ENCODE measurements at places on chromosomes 2 and 18.

GRCh38 chr2:200095436-200095835 lies 140.1 kb downstream of the MAIP1 start:
- no peak for DNase-seq

- peak; percentile 71 for DNase-seq
These were observed 24.9 kb upstream of the RAB10 start for GRCh38 chr2:26008851-26009566.

- no peak for DNase-seq
These were observed 222.2 kb downstream of the BCL11A start for GRCh38 chr2:60331115-60331809.

- DNase-seq, result peak; percentile 76
These were observed 16.8 kb downstream of the SP140L start for GRCh38 chr2:230343747-230344146.

DNA sequence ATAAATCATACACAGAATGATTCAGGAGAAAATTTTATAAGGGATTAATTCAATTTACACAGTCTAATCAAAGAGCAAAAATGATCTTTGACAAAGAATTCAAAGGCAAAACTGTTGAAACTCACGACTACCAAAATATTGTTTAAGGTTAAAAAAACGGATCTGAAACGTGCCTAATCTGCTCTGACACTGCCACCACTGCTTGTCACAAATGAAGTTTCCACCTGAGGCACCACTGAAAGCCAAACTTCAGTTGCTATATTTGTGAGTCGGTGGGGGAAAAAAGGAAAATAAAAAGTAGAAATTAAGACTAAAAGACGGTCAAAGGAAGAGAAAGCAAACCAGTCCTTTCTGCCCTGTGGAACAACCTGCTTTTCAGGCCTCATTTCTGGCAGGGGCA lies 140.6 kb upstream of the DNMT3A start:
- DNase-seq, result no peak

- peak; percentile 67 for DNase-seq
These were observed 489.5 kb downstream of the IRS1 start for GRCh38 chr2:226310146-226310545.

DNA sequence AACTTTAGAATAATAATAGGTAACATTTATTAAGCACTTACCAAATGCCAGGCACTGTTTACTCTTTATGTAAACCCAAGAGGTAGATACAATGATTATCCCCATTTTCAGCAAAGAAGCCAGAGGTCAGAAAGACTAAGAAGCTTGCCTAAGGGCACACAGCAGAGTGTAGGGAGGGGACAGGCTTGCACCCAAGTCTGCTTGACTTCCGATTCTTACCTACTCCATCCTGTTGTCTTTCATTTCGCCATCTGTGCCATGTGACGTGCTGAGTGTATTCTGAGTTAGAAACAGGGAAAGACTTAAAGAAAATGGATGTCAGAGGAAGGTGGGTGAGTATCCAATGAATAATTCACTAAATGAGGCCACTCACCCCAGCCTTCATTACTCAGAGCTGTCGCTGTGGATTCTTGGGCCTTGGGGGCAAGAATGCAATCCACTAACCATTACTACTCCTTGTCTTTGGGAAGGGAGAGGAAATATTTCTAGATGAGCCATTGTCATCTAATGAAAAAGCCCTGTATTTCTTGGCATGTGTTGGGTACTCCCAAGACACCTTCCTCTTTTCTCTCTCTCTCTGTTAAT lies 76.4 kb upstream of the BCL11A start:
- no peak for DNase-seq

DNA sequence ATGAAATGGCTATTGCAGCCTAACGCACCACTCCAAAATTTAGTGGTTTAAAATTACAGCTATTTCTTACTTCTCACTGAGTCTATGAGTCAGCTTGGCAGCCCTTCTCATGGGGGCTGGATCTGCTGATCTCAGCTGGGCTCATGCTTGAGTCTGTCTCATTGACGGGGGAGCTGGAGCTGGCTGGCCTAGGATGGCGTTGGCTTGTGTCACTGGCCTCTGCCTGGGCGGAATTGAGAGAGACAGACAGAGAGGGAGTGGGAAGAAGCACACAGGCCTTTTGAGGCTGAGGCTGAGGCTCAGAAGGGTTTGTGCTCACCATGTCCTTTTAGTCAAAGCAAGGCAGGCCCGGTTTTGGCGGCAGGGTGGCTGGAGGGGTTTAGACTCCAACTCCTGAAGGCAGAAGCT lies 412.1 kb upstream of the MYT1L start:
- DNase-seq, result no peak

DNA sequence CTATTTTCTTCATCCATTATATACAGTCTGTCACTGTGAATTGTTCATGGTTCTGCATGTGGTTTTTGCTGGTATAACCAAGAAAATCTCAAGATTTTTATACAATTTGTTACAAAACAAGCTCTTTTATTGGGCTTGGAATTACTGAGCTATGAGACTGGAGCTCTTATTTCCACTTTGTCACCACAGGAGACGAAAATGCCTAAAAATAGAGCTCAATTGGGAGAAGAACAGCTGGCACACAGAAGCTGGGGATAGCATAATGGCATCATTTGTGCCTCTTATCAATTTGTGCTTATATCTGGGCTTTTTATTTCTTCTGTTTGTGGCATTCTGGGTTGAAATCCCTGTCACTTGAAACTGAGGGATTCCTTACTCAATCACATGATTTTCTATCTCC lies 219.1 kb downstream of the CALCRL start:
- no peak for DNase-seq

- DNase-seq, result no peak
These were observed 236.7 kb downstream of the SLC4A3 start for GRCh38 chr2:219864154-219864553.

GRCh38 chr2:60368456-60368855 lies 185.0 kb downstream of the BCL11A start:
- no peak for DNase-seq

- peak; percentile 92 for DNase-seq
These were observed 97.1 kb upstream of the RMDN2 start for GRCh38 chr2:37827911-37828511.

DNA sequence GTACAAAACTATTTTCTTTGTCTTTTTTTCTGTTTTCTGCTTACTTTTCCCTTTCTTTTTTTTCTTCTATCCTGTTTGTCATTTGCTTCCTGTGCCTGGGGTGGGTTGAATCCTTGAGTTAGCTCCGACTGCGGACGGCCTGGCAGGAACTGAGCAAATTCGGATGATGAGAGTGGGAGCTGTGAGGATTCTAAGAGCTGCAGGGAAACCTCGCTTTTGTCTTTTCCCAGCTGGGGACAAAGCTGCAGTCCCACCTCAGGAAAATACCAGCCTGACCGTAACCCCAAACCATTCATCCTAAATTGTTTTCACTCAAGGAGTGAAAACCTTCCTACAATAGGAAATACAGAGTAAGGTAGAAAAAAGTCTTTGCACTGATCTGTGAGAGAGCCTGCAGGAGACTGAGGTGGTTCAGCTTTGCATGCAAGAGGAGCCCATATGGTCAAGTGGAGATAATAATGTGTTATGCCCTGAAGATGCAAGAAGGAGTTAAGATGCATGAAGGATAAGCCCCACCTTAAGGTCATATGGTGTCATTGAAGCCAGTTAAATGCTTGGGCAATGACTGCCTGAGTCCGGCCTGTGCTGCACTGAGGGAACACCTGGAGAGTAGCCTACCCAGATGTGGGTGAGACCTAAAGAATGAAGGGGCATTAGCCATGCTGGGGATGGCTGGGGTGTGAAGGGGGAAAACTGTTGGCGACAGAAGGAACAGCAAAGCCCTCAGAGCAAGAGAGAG lies 31.7 kb upstream of the ARL4C start:
- no peak for DNase-seq

DNA sequence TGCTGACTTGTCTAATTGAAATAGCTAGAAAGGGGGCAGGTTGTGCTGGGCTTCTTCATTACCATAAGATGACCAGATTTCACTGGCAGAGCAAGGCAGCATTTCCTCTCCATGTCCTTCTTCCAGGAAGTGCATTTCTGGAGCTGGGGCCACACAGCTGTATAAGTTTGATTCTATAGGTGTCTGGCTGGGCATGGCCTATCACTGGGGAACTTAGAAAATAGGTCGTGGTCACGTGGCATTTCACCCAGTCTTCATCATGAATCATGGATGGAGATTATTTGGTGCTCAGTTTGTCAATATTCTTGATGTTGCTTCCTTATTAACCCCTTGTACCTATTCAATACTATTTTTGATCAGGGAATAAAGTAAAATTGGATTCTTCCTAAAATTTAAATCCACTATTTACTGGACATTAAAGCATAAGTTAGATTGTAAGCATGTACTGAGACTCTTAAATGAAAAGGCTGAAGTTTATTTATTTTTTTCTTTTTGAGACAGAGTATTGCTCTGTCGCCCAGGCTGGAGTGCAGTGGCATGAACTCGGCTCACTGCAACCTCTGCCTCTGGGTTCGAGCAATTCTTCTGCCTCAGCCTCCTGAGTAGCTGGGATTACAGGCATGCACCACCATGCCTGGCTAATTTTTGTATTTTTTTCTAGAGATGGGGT lies 49.5 kb upstream of the TMEM87B start:
- DNase-seq, result no peak

DNA sequence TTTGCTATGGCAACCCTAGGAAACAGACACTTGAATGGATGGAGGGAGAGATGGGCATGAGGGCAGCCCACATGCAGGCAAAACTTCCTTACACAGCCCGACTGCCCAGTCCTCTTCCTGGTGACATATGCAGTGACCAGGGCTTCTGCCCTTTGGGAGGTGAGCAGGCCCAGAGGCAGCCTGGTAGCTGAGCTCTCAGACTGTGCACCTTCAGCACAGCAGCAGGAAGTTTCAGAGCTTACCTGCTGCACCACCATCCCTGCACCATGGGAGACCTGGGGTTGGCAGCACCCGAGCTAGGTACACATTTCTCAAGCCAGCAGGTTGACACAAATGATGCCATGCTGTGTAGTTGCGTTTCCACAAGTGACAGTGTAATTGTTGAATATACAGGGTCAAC lies 97.6 kb upstream of the LMAN1 start:
- DNase-seq, result no peak

DNA sequence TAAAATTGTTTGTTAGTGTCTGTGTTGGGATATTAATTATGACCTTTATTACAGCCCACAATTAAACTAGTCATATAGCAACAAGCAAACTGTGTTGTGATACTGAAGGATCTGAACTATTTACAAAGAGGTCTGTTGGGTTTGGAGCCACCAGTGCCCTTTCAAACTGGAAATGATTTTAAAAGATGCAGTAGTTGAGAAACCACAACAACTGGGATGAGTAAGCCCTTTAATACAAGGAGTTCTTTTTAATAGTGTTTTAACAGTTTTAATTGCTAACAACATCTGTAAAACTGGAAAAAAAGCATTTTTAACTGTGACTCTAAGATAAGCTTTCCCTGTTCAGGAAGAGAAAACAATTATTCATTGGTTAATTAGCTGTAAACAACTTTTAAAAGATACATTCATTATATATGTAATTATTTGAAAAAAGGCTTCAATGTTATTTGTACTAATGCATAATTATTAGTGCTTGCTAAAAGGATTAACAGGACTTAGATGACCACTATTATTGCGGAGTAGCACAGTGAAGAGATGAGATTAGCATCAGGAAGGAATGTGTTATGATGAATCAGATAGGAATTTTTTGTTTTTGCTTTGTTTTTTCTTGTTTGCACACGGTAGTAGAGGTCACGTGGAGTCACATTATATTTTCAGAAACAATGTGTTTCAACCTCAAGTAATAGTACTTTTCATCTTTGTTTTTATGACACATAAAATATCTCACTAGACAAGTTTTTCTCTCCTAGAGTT lies 392.7 kb upstream of the FANCL start:
- peak; percentile 46 for DNase-seq

- DNase-seq, result no peak
These were observed 20.8 kb downstream of the PXDN start for GRCh38 chr2:1723397-1724042.

DNA sequence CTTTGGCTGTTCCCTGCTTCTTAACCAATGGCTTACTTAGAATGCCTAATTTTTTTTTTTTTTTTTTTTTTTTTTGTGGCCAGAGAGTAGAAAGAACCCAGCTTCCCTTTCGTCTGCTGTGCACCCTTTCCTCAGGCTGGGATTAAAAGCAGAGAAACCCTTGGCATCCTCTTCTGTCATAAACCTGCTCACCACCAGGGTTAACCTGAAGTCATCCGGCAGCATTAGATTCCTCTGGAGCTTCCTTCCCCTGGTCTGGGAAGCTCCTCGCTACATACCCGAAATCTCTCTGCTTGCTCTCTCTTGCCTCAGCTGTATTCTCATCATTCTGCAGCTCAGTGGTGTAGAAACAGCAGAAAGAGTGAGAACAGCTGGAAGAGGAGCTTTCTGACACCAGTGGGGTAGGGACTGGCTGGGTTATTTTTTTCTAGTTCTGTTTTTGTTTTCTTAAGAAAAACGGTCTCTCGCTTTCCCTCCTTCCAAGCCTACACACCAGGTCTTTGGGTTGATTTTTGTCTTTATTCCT lies 339.0 kb upstream of the MEIS1 start:
- no peak for DNase-seq

- peak; percentile 76 for DNase-seq
These were observed 232.3 kb downstream of the KLHL29 start for GRCh38 chr2:23617167-23617810.

- peak; percentile 52 for DNase-seq
These were observed 53.3 kb downstream of the FECH start for GRCh38 chr18:57533006-57533867.

DNA sequence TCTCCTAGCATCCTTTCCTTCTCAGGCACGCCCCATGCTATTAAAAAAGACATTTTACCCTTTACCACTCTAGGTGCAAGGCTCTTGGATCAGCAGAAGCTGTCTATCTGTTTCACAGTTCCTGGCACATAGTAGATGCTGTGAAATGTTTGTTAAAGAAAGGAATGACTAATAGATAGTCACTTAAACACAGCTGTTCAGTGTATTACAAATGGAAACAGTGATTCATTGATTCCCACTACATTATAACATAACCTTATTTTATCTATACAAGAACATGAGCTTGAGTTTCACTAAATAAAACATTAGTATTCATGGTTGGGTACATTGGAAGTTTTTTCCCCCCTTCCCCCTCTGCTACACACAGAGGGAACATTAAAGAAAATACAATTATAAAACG lies 142.1 kb downstream of the ASXL3 start:
- DNase-seq, result no peak

GRCh38 chr2:3483986-3484960 lies 35.1 kb downstream of the ADI1 start:
- no peak for DNase-seq

GRCh38 chr2:200342654-200343053 lies 36.2 kb downstream of the SPATS2L start:
- DNase-seq, result no peak

GRCh38 chr2:142037744-142038143 lies 93.1 kb downstream of the LRP1B start:
- no peak for DNase-seq

DNA sequence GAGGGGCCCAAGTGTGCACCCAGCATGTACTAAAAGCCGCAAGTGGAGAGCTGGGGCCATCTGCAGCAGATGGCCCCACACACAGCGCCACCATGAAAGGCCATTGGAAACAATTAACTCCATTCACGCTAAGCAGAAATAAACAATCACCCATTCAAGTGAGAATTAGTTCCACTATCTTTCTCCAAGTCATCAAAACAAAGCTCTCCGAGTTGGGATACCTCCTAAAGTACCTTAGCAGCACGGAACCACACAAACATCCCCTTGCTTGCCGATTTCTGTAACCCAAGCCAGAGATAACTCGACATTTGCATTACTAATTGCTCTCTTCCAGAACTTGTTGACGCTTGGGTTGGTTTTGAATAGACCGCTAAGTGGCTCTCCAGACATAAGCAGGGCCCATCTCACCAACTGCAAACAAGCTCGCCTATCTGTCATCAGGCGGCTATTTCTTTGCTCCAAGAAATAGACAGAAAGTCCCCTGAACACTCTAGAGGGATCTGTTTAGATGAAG lies 840.6 kb upstream of the SALL3 start:
- DNase-seq, result no peak
